G401 (cell line): ENCODE measurements at places on chromosomes 7 and 10. TPM values are rescaled to one million over a fixed set of nuclear protein-coding genes. Genes with fewer than 3 reads are reported as not detected.

Gene ANKRD1
- total RNA-seq, result 2.3 TPM in 2 replicates

DNA sequence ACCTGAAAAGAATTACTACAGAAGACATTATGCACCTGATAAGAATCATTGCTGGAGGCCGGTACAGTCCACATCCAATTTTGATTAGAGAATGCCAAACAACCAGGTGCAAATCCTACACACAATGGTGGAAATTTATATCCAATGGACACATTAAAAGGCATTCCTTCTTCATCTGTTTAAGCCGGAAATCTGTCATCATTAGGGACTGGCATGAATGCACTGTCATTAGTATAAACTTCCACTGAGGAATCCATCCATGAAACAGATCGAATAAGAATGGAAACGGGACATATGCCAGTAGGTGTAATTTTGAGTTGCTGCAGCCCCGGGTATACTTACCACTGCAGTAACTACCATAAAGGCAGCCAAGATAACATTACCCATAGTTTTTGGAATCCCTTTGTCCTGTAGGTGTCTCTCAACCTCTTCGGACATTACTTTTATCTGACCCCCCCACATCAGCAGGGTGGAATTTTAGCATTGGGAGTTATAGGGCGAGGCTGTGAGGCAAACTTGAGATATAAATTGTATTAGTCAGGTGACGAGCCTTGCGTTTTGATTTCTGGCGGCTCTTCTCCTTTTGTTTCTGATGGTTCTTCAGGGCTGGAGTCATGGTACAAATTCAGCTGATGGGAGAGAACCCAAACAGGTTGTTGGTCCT is 36.5 kb upstream of the AKR1C2 start:
- no peak for DNase-seq

DNA sequence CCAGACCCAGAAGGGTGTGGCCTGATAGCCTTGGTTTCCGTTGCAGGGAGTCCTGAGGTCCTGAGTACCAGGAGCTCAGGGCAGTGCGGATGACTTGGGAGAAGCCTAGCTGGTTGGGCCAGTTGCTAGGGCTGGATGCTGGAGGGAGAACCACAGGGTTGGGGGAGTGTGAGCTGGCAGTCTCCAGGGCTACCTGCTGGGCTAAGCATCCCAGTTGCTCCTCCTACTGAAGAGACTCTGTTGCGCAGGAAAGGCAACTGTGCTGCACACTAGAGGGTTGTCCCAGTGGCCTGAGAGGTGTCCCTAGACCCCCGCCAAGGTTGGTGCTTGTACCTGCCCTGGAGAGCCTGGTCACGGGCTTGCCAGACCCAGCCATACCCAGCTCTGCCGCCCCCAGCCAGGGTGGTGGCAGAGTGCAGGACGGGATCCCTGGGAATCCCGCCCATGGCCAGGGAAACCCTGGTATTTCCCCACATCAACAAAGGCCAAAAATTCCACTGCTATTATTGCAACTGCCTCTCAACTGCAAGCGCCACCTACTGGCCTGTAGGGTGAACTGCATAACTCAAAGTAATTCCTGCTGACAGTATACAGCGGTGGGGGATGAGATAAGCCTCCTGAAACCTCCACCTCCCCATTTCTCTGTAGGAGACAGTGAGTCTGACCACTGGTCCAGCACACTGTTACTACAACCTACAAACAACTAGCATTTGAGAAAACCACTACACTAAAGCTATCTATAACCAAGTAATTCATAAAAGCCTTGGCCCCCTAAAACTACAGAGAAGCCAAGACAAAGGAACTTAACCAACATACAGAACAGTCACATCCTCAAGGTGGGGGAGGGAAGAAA is 67.6 kb upstream of the DDC start:
- DNase-seq, result no peak

DNA sequence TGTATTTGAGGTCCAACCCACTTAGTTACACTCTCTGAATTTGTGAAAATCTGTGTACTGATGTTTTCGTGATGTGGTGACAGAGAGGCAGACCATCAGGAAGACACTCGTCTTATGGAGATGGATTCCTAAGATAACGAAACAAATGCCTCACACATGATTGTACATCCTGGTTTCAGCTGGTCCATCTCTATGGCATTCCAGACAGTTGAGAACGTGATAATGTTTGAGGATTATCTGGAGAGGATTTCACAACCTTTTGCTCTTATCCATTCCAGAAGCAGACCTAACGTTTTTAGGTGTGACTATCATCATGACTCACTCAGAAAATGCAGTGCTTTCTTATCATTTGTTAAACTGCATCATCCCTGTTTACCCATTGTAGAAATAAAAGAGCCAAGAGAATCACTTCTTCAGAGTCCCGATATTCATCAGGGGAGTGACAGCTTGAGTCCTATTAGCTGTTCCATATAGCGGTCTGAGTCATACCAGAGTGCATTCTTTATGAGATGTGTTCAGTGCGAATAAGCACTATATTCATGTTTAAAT is 74.5 kb downstream of the BMPER start:
- DNase-seq, result no peak

DNA sequence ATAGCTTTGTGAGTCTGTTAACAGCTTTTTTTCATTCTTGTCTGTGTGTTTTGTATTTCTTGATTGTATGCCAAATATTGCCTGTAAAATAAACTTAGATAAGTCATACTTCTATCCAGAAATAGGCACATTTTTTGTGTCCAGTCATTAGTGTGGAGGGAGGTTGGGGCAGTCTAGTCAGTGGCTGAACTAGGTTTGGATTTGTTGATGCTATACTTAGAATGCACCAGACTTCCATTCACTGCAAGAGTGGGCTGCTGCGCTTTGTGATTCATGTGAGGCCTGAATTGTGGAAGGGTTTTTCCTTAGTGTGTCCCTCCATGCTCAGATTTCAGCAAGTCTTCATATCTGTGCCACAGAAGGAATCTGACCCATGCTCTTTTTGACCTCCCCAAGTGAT is 50.0 kb downstream of the TRUB1 start:
- no peak for DNase-seq
